Astrocyte of the spinal cord (primary cell): ENCODE measurements at places on chromosomes 16 and 17.

GRCh38 chr16:54742436-54742835, 188.2 kb upstream of the IRX5 start:
- no peak for DNase-seq

GRCh38 chr16:56606476-56607108, 1.8 kb upstream of the MT2A start:
- DNase-seq: peak; percentile 89

GRCh38 chr17:4199818-4200402, 56.9 kb downstream of the CYB5D2 start:
- peak; percentile 43 for DNase-seq

DNA sequence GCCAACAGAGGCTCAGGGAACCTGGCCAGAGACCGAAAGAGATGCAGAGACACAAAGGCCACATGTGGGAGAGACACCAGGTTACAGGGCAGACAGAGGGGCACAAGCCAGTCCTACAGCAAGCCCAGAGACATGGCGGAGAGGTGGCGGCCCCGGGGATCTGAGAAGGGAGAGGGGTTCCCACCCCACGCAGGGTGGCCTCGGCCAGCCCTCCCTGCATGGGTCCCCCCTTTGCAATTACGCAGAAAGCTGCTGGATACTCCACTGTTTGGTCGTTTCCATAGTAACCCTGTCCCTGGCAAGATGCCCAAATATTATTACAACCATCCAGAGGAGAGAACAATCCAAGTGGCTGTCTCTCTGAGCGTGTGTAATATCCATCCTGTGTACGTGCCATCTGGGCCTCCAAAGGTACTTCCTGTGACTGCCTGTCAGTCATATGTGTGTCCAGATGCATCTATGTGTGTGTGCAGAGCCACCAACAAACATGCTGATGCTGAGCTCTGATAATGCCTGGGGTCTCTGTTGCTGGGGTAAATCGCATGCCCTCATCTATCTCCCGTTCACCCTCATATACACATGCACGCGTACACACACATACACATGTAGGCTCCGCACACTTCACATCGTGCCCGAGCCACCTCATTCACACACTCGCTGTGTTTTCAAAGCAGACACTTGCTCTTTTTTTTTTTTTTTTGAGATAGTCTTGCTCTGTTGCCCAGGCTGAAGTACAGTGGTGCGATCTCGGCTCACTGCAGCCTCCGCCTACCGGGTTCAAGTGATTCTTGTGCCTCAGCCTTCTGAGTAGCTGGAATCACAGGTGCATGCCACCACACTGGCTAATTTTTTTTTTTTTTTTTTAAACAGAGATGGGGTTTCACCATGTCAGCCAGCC, 5.5 kb downstream of the PCGF2 start:
- DNase-seq: peak; percentile 93

DNA sequence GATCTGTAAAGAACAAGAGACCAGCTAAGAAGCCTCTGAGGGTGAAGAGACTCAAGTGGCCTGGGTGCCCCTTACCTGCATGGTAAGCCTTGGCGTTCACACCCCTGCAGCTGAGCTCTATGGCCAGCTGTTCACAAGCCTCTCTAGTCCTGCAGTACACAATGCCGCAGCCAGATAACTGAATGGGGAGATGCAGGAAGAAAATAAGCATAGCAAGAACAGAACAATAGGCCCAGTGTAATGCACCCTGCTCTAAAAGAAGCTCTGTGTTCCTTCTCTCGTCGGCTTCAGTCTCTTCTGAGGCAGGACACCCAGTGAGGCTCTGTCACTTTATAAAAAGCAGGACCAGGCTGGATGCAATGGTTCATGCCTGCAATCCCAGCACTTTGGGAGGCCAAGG, 5.4 kb downstream of the RECQL5 start:
- DNase-seq: no peak

DNA sequence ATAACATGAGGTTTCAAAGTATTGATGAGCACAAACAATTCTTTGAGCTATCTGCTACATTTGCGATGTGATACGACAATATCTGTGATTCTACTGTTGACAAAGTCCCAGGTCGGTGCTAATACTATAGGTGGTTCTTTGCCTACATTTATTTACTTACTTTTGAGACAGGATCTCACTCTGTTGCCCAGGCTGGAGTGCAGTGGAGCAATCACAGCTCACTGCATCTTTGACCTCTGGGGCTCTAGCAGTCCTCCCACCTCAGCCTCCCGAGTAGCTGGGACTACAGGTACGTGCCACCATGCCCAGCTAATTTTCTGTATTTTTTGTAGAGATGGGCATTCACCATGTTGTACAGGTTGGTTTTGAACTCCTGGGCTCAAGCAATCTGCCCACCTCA, 343.4 kb downstream of the SHISA9 start:
- no peak for DNase-seq

DNA sequence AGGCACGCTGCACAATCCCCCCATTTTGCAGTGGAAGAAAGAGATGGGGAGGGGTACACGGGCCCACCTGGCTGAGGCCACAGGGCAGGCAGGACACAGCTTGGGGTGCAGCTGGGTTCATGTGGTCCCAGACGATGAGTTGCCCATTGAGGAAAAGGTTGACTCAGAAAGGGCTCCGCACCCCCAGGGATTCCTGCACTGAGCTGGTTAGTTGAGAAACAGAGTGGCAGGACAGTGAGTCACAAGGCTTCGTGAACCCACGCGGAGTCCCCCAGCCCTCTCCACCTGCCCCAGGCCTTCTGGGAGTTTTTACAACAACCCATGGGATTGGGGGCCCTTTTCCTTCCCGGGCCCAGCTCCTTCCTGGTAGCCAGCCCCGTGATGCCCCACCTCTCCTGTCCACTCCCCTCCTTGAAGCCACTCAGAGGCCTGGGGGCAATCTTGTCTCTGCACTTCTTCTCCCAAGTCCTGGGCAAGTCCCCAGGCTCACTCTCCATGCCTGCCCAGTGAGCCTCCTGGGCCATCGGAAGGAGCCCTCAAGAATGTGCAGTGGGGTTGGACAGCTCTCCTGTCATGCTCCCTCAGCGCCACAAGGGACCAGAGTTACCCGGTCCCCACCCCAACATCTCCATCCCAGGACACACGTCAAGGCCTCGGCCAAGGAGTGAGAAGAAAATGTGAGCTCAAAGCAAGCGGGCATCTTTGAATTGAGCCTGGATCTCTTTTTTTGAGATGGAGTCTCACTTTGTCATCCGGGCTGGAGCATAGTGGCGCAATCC, 251.2 kb downstream of the PARN start:
- DNase-seq: peak; percentile 13

GRCh38 chr16:81551151-81551808, 106.7 kb downstream of the CMIP start:
- DNase-seq: peak; percentile 46

- DNase-seq: no peak
These were observed 15.8 kb upstream of the PRM1 start for GRCh38 chr16:11296706-11297491.

DNA sequence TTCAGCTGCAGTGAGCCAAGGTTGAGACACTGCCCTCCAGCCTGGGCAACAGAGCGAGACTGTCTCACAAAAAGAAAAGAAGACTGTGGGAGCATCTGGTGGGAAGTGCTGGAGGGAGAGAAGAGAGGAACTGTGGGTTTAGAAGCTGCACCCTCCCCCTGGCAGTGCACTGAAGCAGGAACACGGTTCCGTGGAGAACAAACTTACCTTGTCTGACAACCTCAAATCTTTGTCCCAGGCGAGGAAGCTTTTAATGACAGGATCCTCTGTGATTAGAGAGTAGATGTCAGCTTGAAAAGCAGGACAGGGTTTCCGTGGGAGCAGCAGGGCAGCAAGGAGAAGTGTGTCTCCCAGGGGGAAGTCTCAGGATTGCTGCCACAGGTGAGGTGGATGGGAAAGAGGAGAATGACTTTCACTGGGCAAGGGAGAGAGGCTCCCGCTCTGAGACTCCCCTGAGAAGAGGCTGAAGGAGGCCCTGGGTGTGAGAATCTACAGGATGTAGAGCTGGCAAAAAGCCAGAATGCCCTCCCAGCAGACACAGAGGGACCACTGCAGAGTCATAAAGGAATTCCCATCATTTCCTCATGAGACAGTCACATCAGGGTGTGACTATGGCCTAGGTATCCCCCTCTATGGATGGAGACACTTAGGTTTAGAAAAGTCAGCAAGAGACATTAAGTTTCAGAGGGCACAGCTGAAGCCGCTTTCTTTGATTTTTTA, 22.9 kb downstream of the PRR11 start:
- DNase-seq: no peak

DNA sequence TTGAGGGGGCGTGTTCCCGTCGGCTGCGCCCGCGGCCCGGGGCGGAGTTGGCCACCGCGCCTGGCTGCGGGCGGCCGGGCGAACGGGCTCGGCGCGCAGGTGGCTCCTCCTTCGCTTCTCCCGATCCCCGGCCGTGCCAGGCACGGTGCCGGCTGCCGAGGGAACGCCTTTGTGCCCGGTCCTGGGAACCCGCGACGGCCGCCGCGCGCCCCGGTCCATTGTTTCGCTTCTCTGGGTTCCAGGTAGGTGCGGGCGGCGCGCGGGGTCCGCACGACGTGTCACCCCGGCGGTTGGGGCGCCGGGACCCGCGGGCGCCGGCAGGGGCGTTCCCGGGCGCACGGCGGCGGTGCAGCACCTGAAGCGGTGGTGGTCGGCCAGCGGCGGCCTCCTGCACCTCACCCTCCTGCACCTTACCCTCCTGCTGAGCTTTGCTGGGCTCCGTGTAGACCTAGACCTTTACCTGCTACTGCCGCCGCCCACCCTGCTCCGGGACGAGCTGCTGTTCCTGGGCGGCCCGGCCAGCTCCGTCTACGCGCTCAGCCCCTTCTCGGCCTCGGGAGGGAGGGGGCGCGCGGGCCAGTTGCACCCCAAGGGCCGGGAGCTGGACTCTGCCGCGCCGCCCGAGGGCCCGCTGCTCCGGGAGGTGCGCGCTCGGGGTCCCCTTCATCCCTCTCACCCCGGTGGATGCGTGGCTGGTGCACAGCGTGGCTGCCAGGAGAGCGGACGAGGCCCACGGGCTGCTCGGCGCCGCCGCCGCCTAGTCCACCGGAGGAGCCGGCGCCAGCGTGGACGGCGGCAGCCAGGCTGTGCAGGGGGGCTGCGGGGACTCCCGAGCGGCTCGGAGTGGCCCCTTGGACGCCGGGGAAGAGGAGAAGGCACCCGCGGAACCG, 99.9 kb downstream of the EFCAB13 start:
- no peak for DNase-seq
